Colonic mucosa (tissue), 4 donors: ENCODE measurements at places on chromosomes 7 and 10. TPM values are rescaled to one million over a fixed set of nuclear protein-coding genes. Genes with fewer than 3 reads are reported as not detected.

GRCh38 chr10:30309403-30309802 lies 39.7 kb downstream of the MTPAP start:
- no peak for DNase-seq

TMEM270 gene
- not detected for total RNA-seq

GRCh38 chr7:131610007-131610406 lies 53.6 kb upstream of the PODXL start:
- no peak for DNase-seq

DNAJC12 gene
- 6.9 TPM for total RNA-seq

DNA sequence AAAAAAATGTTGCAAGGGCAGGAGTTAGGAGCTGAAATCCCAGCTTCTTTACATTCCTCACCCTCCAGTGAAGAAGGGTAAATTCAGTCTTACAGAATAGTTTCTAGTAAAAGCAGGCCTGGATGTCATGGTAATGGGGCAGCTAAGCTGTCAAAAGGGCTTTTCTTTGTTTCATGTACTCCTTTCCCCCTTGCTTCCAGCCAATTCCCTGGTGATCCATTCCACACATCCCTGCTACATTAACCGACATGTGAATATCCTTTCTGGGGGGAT lies 36.0 kb downstream of the RHEB start:
- DNase-seq, result no peak
